ENCODE measurements at places on chromosomes 11 and 22.

DNA sequence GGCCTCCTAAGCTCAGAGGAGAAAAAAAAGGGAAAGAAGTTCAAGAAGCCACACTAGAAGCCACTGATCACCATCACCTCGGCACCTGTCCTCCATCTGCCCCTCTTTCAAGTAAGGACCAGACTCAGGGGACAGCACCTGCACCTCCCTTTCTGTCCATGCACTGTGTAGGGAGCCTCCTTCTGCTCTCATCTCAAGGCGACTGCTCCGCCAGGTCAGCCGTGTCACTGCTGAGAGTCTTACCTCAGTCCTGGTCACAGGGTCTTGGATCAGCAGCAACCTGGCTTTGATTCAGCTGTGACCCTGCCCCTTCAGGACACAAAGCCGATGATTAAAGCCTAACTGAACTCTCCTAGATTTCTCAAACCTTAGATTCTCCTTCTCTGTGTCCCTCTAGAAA, 101.5 kb downstream of the ZNF280B start:
- no peak for DNase-seq

GRCh38 chr11:121513807-121514206, 61.0 kb upstream of the SORL1-AS1 start:
- DNase-seq: no peak

GRCh38 chr11:47179655-47179991, 2.9 kb upstream of the ARFGAP2 start:
- no peak for DNase-seq

DNA sequence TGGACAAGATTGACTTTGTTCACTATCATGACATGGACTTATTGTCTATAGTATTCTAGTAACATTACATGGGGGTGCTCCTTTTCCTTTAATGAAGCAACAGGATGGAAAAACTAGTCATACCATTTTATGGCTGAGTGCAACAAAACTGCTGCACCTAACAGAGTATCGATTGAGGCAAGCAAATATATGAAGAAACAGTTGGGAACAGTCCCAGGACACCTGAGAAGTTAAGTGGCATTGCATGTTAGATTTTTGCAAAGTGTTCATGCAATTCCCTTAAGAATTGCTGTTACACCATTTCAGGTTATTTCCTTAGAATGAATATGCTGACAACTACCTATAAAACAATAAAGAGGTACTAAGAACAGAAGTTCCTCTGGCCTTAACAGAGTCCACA, 541.5 kb upstream of the ANO3 start:
- DNase-seq: no peak

GRCh38 chr22:47400701-47401591, 638.5 kb downstream of the TBC1D22A start:
- no peak for DNase-seq

GRCh38 chr22:29487426-29487986, 7.5 kb downstream of the NEFH start:
- DNase-seq: no peak

DNA sequence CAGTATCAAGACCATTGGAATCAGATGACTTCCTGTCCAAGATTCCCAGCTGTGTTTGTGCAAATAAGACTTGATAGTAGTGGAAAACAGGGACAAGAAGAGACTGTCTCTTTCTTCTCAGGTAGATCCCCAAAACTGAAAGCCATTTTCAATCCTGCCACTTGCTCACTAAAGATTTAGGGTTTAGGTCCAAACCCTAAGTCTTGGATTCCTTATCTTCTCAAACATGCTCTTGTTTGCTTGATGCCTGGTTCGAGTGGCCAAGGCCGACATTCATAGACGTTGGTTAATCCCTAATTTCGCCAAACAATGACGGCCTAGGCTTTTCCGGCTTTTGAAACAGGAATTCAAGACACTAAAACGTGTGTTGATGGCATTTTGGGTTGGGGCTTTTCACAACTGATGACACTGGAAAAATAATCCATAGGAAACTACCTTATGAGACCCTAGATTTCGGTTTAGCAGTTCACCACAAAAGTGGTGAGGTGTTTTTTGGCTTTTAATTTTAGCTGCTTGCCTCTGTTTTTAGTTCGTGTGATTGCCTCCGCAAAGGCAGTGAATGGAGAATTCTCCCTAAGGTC, 1.0 kb upstream of the GTPBP1 start:
- no peak for DNase-seq

- no peak for DNase-seq
These were observed 786 bp downstream of the CAPN1 start for GRCh38 chr11:65182258-65183170.

- no peak for DNase-seq
These were observed 20.2 kb downstream of the LMO1 start for GRCh38 chr11:8243458-8243857.

DNA sequence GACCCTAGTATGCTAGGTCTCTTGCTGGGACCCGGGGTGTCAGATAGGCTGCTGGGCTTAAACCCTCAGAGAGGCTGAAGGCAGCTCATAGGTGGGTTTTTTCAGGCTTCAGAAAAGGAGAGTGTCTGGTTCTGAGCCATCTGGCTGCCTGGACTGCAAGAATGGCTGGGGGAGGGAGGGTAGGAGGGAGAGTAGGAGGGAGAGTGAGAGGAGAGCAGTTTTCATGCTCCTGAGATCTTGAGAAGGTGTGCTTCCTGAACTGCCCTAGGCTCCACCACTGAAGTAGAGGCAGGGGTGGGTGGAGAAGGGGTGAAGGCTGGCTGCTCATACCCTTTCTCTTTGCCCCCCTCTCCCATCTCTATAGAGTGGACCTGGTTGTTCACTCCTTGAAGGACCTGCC, 4.6 kb downstream of the HMBS start:
- DNase-seq: no peak

GRCh38 chr11:122696662-122697061, 41.1 kb downstream of the UBASH3B start:
- DNase-seq: no peak

- no peak for DNase-seq
These were observed 8.1 kb downstream of the WNT7B start for GRCh38 chr22:45968751-45969413.

DNA sequence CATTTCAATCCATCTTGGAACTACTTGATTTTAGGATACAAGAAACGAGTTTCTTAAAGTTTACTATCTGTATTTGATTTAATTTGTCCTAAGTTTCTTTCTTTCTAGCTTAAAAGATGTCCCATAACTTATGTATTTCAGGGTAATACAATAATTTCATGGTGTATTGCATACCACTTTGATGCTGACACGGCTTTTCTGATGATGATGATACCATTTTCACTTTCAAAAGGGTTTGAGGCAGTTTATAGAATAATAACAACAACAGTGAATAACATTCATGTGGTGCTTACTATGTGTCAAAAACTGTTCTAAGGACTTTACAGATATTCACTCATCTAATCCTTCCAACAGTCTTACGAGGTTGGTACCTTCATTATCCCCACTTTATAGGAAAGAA, 33.2 kb upstream of the POU2AF1 start:
- DNase-seq: no peak

DNA sequence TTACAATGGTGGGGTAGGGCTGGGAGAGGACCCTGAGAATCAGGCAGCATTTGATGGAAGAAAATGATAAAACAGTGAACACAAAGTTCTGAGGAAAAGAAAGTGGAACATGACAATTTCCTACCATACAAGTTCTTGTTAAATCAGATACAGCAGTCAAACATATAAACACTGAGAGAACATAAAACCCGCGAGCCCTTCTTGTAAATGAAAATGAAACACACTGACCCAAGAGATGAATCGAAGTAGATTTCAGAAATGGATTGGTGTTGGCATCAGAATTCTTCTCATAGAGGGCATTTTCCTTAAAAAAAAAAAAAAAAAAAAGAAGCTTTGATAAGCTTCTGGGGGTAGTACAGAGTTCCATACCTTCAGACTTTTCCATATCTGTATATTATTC, 134.7 kb upstream of the TMEM45B start:
- no peak for DNase-seq

GRCh38 chr22:48398181-48398905, 1429.3 kb downstream of the BRD1 start:
- DNase-seq: no peak

- no peak for DNase-seq
These were observed 3.6 kb downstream of the CTSW start for GRCh38 chr11:65883058-65883761.

DNA sequence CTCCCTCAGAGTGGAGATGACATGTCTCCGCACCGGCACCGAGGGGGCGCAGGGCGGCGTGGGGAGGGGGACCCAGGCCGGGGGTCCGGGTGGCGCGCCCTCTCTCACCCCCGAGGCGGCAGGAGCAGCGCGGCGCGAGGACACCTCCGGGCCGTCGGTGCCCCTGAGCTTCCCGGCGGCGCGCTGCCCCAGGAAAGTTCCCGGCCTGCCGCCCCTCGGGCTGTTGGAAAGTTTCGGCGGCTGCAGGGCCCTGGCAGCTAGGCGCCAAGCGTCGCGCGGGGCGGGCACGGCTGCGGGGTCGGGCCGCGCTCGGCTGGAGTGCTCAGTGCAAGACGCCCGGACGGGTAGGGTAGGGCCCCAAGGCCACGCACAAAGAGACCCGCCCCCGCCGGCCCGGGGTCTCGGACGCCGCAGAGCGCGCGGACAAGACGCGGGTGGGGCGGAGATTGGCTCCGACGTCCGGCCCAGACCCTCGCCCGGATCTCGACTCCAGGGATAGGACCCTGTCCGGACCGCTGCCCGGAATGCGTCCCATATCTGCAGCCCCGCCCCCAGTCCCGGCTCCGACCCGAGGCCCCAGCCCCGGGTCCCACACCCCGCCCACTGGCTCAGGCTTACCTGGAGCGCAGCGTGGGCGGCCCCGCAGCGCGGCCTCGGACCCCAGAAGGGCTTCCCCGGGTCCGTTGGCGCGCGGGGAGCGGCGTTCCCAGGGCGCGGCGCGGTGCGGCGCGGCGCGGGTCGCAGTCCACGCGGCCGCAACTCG, 471 bp downstream of the ARVCF start:
- no peak for DNase-seq

GRCh38 chr11:293852-294661, 5.1 kb downstream of the PGGHG start:
- DNase-seq: no peak

GRCh38 chr11:15484398-15484797, 369.7 kb downstream of the INSC start:
- DNase-seq: no peak

DNA sequence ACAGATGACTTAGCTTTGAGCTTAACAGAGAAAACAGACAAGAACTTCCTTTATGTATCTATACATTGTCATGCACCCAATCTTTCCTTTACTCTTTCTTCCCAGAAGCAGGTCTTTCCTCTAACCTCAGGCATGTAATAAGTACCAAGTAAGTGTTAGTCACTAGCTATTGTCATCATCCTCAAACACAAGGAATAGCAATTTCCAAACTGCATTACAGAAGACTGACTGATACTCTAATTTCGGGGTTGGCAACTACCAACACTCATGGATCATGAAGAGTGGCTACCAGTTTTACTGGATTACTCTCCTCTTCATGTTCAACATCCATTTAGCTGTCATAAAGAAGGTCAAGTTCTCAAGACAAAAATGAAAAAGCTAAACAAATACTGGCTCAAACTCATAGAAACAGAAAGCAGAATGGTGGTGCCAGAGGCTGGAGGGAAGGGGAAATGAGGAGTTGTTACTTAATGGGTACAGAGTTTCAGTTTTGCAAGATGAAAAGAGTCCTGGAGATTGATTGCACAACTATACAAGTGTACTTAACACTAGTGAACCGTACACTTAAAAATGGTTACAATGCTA, 111.6 kb downstream of the SIK3 start:
- no peak for DNase-seq
